ENCODE measurements at places on chromosomes 2 and 18. TPM values are rescaled to one million over a fixed set of nuclear protein-coding genes. Genes with fewer than 3 reads are reported as not detected.

The UGP2 gene
- 57.1 TPM for total RNA-seq

The GALR1 gene
- not detected for total RNA-seq

The C18orf63 gene
- total RNA-seq, result not detected

The TMEM198 gene
- 2.1 TPM for total RNA-seq

The CHAC2 gene
- 8.4 TPM for total RNA-seq

The KLHL29 gene
- 16.7 TPM for total RNA-seq

The AGAP1 gene
- total RNA-seq, result 43.8 TPM

The DSC3 gene
- total RNA-seq, result 7.6 TPM

The CGREF1 gene
- 4.0 TPM for total RNA-seq

The ADNP2 gene
- 45.4 TPM for total RNA-seq

The INPP5D gene
- 1.8 TPM for total RNA-seq

The FBXO15 gene
- total RNA-seq, result 1.1 TPM

The RUFY4 gene
- 0.27 TPM for total RNA-seq

The CTLA4 gene
- 0.37 TPM for total RNA-seq

The RAB6C gene
- total RNA-seq, result not detected

The RNF125 gene
- total RNA-seq, result 7.4 TPM

The MEP1B gene
- total RNA-seq, result not detected

The ABCG5 gene
- not detected for total RNA-seq

The DLX1 gene
- total RNA-seq, result 2.0 TPM

The C2orf72 gene
- total RNA-seq, result 3.7 TPM

The DCDC2C gene
- not detected for total RNA-seq

The ZC3H6 gene
- 7.0 TPM for total RNA-seq

The CYRIA gene
- total RNA-seq, result 0.44 TPM

The WNT10A gene
- 1.5 TPM for total RNA-seq

The CDK15 gene
- not detected for total RNA-seq

The DSG3 gene
- 0.05 TPM for total RNA-seq

The LHCGR gene
- total RNA-seq, result not detected

The TLX2 gene
- not detected for total RNA-seq

The GFPT1 gene
- 62.4 TPM for total RNA-seq

The NR4A2 gene
- total RNA-seq, result 17.9 TPM

The CXCR2 gene
- total RNA-seq, result 0.15 TPM

The IL18R1 gene
- total RNA-seq, result 1.5 TPM

The SERPINB10 gene
- not detected for total RNA-seq

The RESP18 gene
- total RNA-seq, result not detected

The ANKRD29 gene
- 8.8 TPM for total RNA-seq

The GKN1 gene
- total RNA-seq, result not detected

The CYP26B1 gene
- 21.1 TPM for total RNA-seq

The NDC80 gene
- total RNA-seq, result 46.0 TPM

The SERPINB12 gene
- not detected for total RNA-seq

The SPOPL gene
- total RNA-seq, result 48.3 TPM

The CD207 gene
- not detected for total RNA-seq

The TTN gene
- total RNA-seq, result 0.05 TPM

The THOC1 gene
- total RNA-seq, result 26.0 TPM

The KIAA2012 gene
- not detected for total RNA-seq

The DUSP2 gene
- total RNA-seq, result 24.5 TPM

The SPC25 gene
- 29.8 TPM for total RNA-seq

The BMP10 gene
- not detected for total RNA-seq

The ITPRID2 gene
- 1,605 TPM for total RNA-seq

The LONRF2 gene
- 1.6 TPM for total RNA-seq

The SPATS2L gene
- total RNA-seq, result 87.1 TPM

The POTEF gene
- 3.5 TPM for total RNA-seq

The ACVR1C gene
- total RNA-seq, result 1.2 TPM

The REG1B gene
- total RNA-seq, result 4.2 TPM
